ENCODE measurements at places on chromosomes 12 and 14.
A peak's percentile ranks its signal among the peaks of the same experiment; 100 is the strongest.

DNA sequence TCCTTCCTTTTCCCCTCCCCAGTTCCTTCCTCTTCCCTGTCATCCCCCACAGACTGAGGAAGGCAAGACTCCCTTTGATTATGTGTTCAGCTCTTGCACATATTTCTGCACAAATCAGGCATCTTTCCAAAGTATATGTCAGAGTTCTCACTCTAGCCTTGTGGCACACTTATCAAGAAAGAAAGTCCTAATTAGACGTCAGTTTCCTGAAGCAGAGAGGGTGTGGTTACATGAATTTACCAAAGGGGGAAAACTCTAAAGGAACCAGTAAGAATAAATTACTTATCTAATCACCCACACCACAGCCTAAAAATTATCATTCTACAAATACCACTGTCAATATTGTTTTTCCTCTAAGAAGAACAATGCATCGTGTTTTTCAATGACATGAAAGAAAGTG is 120.7 kb upstream of the GRIP1 start:
- DNase-seq: no peak

- DNase-seq: no peak
These were observed 671.5 kb upstream of the TMEM132C start for GRCh38 chr12:127595506-127595905.

DNA sequence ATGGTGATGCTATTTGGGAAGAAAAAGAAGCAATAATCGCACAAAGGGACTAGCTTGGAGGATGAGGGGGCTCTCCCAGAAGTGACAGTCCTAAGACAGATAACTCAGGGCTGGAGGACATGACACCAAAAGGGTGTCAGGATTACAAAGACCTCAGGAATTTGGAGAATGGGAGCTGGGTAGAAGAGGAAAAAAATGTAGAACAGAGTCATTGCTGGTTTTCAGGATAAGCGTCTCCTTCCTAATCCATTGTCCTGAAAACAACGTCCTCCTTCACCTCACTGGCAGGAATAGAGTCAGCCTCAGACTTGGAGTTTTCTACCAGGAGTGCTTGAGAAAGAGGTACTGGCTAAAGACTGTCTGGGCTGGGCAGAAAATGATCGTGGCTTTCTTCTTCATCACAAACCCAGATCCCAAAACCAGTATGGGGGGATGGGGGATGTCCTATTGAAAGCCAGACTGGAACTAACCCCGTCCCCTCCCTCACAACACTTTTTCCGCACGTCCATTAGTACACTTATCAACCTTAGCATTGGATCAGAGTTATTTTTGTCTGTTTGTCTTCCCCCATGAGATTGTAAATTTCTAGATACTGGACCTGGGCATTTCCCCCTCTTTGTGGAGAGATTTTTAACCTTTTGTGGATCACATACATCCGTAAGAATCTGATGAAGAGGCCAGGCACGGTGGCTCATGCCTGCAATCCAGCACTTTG is 14.3 kb downstream of the B4GALNT3 start:
- no peak for DNase-seq

DNA sequence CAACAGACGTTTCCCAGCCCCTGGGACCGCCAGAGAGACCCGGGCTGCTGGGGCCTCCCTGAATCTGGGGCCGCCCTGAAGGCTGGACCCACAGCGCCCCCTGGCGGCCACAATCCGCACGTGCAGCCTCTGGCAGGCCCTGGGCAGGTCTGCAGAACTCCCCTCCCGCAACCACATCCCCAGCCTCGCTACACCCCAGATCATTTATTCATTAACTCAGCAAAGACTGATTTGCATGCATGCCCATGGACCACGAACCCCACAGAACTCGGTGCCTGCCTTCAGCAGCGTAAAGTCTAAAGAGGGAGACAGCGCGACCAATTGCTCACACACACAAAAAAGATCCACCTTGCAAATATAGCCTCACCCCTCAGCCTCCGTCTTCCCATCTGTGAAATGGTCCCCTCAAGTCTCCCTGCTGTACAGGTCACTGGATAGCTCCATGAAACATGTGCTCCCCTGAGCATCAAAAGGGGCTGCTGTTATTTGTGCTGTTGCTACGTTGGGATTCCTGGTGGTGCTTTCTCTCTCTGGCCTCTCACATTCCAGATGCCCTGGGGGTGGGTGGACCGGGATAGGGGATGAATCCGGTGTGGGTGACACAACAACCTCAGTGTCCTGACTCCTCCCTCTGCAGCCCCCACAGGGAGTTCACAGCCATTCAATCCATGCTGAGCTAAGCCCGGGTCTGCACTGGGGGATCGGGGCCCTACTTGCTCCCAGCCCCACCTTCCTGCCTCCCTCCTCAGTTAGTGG is 96.4 kb downstream of the SCARB1 start:
- peak; percentile 74 for DNase-seq

DNA sequence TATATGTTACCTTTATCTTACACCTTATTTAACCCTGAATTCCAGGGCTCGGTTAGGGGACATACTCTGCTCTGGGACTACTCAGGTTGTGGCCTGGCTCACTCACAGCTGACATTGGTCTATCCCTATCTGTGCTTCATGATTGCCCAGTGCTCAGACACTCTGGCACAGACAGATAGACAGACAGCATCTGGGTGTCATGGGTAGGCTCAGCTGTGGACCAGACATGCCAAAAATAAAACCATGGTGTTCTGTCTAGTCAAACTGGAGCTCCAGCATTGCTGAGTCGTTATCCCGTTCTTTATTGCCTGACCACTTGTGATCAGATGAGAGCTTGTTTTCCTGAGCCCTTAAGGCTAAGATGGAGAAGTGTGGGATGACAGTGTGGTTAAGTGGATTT is 29.0 kb downstream of the FBXW8 start:
- DNase-seq: no peak

GRCh38 chr14:61602003-61602732 is 93.1 kb upstream of the HIF1A start:
- DNase-seq: peak; percentile 28

- DNase-seq: no peak
These were observed 66.6 kb downstream of the DAAM1 start for GRCh38 chr14:59254911-59255545.

DNA sequence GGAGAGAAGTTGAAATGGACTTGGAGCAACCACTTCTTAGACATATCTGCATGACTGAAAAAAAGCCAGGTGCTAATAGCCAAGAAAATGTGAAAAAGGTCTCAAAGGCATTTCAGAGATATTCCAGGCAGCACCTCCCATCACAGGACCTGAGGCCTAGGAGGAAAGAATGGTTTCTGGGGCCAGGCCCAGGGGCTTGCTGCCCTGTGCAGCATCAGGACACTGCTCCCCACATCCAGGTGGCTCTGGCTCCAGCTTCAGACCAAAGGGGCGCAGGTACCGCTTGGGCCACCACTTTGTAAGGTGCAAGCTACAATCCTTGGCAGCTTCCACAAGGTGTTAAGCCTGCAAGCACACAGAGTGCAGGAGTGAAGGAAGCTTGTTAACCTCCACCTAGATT is 114.3 kb downstream of the PIK3C2G start:
- no peak for DNase-seq

DNA sequence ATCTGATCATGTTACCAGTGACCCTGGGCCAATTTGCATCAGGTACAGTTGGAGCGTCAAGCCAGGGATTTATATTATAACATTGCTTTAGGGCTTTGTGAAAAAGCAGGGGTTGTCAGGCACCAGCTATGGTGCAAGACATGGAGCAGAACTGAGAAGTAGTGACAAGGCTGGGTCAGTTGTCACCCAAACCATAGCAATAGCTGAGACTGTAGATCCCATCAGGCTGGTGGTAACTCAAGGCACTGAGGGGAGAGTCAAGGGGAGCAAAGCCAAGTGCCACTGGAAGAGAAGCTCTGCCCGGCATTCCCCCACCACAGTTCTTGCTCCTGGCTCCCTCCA is 16.9 kb downstream of the BCL2L14 start:
- no peak for DNase-seq

DNA sequence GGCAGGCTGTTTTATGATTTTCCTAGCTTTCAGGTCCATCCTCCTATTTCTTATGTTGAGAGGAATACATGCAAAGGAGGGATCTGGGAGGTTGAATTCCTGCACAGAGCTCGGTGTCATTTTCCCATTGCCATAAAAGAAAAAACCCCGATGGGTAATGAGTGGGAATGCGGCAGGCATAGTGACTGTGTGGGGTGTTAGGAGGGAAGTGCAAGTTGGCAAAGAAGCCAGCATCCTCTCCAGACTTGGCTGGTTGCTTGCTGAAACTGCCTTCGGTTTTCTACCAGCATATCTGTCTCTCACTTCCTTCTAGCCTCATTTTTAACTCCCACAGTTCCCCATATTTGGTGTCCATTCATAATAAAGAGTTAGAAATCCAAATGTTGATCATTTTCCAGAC is 1046.1 kb downstream of the SLC6A15 start:
- DNase-seq: no peak

DNA sequence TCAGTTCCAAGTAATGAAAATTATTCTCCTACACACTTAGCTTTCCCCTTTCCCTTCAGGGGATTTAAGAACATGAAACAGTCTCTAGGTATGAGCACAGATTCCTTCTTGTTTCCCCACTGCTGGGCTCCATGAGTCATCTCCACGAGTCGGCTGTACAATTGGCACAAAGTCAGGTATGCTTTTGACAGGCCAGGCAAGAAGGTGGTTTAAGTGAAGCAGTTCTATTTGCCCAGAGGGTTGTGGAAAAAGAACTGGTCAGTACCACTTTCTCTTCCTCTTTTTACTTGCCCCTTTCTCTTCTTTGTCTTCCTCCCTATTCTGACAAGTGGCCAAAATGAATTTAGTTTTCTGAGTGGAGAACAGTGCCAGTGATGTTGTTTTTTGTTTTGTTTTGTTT is 16.3 kb downstream of the DYNC1H1 start:
- DNase-seq: no peak

- no peak for DNase-seq
These were observed 77.8 kb upstream of the MGAT4C start for GRCh38 chr12:86333955-86334522.

- no peak for DNase-seq
These were observed 4.5 kb upstream of the BEGAIN start for GRCh38 chr14:100591453-100592371.

DNA sequence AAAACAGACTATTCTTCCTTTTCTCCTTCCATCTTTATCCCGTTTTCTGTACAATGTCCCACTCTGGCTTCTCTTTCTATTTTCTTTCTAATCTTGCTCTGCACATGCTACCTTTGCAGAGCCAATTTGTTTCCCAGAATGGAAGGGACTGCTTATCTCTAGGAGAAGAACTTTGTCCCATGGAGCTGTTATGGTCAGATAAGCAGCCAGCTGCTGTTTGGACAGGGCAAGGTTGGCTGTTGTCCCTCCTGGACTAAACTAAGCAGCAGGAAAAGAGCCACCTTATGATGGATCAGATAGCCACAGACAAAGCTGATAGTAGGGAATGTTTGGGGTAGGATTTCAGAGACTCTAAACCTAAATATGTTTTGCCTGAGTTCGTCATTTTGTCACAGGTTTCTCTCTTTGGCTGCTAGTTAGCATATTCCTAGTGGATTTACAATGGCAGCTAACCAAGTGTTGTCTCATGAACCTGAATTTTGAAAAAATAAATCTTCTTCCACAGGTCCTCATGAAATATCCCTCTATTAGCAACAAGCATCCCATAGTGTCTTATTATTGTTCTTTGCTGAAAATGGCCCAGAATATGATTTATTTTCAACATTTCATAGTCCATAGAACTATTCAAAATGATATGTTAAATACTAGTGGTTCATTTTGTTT is 262.8 kb downstream of the SLC16A7 start:
- no peak for DNase-seq

DNA sequence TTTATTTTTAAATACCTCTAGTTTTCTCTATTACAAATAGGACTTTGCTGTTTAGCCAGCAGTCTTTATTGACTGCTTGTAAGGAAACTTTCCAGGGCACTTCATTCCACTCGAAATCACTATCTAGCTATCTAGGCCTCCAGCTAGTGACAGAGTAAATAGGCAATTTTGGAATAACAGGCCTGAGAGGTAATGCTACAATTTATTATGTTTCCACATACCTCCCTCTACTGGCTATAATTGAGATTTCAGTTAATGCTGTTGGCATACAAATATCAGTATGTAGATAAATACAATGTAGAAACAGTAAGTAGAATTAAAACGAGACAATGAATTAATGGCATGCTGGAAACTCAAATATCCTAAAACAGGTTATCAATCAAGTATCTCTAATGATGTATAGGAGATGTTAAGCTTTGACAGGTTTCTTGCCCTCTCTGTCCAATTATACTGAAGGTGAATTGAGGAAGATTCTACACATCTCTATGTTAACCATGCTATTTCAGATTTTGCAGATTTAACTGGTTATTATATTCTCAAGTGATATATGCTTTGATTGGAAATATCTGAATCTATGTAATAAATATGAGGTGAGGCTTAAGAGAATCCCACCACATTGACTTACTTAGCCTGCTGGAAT is 7.2 kb downstream of the DTD2 start:
- DNase-seq: no peak

DNA sequence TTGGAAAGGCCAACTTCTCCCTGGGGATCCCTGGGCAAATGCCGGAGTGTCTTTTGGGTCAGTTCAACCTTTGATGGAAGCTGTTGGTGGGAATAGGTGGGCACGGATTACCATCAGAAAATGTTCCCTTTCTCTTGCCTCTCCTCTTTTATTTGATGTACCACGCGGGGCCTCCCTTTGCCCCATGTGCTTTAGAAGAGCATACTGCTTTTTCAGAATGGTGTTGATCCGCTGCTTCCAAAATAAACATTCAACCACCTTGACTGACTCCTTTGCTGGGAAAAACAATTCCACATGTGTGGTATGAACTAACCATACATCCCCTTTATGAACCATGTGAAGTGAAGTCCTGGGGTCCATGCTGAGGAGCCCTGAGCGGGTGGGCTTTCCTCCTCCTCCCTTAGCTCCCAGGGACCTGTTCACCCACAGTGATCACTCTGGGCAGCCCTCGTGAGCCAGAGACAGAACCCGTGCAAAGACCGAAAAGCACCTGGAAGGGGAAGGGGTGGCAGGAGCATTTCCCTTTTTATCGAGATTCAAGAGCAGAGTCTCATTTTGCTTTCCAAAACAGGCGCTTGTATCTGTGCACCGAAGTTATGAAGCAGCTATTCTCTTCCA is 44.2 kb upstream of the PRMT8 start:
- no peak for DNase-seq

DNA sequence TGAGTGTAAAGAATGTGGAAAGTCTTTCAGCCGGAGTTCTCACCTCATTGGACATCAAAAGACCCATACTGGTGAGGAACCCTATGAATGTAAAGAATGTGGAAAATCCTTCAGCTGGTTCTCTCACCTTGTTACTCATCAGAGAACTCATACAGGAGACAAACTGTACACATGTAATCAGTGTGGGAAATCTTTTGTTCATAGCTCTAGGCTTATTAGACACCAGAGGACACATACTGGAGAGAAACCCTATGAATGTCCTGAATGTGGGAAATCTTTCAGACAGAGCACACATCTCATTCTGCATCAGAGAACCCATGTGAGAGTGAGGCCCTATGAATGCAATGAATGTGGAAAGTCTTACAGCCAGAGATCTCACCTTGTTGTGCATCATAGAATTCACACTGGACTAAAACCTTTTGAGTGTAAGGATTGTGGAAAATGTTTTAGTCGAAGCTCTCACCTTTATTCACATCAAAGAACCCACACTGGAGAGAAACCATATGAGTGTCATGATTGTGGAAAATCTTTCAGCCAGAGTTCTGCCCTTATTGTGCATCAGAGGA is 25.1 kb upstream of the ZNF268 start:
- DNase-seq: no peak
